Transverse colon (tissue), 4 donors: ENCODE measurements at places on chromosomes 11 and 22.

GRCh38 chr11:111967649-111968048, 30.5 kb downstream of the DIXDC1 start:
- DNase-seq: no peak

GRCh38 chr22:46915950-46916730, 153.7 kb downstream of the TBC1D22A start:
- DNase-seq: no peak

DNA sequence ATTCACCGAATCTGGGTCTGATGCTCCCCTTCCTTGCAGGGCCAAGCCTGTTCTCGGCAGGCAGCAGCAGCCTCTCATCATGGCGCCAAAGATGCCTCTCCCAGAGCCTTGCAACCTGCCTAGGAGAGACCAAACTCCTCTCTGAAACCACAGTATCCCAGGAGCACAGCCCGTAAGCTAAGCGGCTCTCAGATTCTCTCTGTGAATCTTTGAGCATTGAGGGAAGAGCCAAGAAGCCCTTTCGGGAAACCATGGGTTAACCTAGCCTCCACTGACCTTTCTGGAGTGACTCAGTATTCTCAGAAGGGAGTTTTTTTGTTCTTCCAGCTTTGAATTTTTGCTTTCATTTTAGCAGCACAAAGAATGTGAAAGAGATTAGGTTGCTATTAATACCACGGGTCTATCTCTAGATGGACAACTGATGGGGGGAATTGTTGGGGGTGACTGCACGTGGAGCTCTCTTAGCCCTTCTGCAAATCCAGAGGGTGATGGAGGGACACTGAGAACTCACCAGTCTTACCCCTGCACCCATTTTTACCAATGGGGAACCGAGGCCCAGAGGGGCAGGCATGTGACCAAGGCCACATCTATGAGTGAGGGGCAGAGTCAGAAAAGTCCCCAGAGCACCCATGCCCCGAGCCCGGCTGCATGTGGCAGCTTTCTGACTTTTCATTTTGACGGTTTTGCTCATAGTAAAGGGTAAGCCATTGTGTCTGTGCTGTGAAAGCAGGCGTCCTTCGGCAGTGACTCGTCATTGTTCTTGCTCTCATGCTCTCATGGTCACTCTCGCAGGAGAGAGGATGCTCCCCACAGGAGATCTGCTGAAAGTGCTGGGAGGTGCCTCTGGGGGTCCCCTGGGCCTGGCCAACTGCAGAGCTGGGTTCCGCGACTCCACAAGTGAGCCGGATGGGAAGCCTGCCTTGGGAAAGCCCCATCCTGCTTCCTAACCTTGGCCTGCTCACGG, 36.0 kb downstream of the IRAG1 start:
- no peak for DNase-seq

DNA sequence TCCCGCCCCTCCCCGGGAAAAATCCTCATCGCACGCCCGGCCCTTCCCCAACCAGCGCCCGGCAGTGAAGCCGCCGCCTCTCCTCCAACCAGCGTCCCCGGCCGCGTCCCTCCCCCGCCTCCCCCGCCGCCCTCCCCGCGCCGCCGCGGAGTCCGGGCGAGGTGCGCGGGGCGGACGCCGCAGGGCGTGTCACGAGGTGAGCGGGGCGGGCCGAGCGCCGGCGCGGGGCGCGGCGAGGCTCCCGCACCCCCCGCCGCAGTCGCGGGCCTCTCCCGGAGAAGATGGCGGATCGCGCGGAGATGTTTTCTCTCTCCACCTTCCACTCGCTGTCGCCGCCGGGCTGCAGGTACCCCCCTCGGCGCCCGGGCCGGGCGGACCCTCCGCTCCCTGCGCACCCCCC, at the start of gene MAPK8IP2:
Gene MAPK8IP2, plus strand, starts transcription at position 256 of the 400 bp plus-strand sequence. Its CDS starts 26 bp downstream, at position 282.
- DNase-seq: no peak

DNA sequence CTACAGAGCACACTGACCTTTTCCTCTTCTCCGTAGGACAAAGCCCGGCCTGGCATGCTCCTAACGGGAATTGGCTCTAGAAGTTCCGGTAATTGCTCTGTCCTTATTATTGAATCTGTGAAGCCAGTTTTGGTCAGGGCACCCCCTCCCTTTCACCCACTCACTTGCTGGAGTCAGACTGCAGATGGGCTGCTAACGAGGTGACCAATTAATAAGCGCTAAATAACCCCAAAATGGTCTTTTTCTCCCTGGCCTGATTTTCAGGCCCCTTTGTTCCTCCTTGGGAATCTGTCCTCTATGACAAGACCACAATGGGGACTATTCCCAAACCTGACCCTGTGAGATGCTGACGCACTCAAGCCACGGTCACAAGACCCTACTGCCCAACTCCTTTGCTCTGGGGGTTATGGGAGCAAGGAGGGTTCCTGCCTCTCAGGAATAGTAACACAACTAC, 610.0 kb upstream of the CADM1 start:
- no peak for DNase-seq

- DNase-seq: no peak
Observed at GRCh38 chr22:49432897-49433443, 394.7 kb downstream of the BRD1 start.

DNA sequence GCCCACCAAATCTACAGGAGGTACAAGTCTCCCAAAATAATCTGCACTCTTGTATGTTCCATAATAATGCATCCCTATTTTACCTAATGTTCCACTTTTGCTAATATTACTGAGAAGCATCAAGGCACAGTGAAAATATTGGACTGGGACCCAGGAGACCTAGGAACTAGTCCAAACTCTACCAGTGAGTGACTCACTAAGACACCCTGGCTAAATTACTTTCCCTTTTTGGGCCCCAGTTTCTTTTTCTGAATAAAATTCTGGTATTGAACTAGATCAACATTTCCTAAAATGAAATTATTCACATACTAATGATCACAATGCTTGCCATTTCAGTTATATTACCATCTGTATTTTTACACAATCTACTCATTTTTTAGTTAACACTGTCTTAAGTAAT, 19.6 kb downstream of the THAP12 start:
- no peak for DNase-seq

DNA sequence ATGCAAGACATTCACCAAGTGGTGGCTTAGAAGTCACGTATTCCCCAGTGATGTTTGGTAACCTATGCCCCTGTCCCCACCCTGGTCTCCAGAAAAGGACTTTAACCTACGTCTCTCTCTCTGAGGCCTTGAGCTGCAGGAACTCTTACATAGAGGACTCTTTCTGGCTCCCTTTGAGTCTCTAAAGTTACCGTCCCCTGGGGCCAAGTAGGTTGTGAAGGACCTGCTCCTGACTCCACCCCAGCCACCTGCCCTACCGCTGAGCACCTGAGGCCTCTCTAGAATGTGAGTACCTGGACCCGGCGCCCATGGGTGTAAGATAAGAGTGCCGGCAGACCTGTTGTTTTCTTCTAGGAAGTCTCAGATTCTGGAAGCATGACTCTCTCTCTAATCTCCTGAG, 95.4 kb downstream of the TIMP3 start:
- no peak for DNase-seq

DNA sequence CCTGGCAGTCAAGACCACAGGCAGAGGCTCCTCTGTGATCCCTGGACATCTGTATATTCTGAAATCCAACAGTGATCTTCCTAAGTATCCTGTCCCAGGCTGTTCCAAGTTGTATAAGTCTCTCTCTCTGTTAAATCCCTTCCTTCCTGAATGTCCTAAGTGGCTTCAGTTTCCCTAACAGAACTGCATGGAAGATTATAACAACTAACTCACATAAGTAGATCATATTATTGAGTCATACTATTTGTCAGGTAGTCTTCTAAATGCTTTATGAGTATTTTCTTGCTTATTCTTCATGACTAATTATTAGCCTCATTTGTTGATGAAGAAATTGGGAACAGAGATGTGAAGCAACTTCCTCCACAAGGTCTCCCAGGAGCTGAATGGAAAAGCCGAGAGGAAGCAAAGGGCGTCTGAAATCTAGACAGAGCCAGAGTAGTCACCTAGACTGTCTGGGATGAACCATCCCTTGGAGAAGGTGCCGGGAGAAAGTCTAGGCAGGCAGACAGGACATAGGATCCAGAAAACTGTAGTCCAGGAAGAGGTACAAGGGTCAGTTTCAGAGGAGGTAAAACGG, 93.2 kb upstream of the FAT3 start:
- no peak for DNase-seq

DNA sequence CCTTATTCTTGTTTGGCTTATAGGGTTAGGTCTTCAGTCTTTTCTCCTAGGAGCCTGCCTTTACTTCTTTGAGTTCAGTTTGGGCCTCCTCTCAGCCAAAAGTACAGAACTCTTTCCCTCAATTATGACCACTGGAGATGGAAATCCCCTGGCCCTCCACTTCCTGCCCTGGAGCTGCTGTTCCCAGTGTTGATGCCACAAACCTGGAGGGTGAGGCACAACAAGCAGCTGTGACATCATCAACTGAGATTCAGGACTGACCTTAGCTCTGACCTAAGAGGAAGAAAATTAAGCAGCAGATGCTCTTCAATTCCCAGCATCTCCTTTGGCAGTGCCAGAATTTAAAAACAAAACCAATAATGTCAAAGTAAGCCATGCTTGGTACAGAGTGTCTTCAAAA, 3.0 kb downstream of the ABTB2 start:
- no peak for DNase-seq

DNA sequence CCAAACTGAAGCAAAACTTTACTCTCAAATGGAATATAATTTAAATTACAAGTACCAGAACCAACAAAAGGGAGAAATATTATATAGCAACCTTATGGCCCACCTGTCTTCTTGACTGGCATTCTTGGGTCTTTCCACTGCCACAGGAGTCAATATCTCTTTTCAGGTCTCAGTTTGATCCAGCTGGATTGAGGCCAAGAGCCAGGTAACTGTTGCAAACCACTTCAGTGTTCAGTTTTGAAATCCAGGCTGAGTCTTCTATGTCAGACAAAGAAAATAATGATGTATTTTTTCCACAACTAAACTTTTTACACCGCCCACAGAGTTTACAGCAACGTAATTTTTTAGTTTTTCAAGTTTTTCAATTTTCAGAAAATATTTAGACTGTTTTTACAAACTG, 648 bp downstream of the DLG2 start:
- no peak for DNase-seq

- DNase-seq: peak; percentile 83
Observed at GRCh38 chr11:2196970-2197770, 25.6 kb upstream of the TH start.

- no peak for DNase-seq
Observed at GRCh38 chr11:2593393-2593950, 106.3 kb downstream of the KCNQ1OT1 start.

- no peak for DNase-seq
Observed at GRCh38 chr11:18091731-18092130, 14.2 kb downstream of the SAAL1 start.

DNA sequence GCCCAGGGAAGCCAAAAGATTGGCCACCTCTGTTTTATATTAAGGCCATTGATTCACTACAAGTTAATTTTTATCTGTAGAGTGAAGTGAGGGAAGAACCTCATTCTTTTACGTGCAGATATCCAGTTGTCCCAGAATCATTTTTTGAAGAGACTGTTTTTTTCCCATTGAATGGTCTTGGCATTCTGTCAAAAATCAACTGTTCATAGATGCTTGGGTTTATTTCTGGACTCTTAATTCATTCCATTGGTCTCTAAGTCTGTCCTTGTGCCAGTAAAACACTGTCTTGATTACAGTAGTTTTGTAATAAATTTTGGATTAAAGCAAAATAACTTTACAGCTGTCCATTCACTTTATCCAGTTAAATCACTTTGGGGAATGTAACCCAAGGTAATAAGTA, 26.8 kb downstream of the WBP2NL start:
- no peak for DNase-seq

- no peak for DNase-seq
Observed at GRCh38 chr11:133047036-133047770, 485.1 kb downstream of the OPCML start.

DNA sequence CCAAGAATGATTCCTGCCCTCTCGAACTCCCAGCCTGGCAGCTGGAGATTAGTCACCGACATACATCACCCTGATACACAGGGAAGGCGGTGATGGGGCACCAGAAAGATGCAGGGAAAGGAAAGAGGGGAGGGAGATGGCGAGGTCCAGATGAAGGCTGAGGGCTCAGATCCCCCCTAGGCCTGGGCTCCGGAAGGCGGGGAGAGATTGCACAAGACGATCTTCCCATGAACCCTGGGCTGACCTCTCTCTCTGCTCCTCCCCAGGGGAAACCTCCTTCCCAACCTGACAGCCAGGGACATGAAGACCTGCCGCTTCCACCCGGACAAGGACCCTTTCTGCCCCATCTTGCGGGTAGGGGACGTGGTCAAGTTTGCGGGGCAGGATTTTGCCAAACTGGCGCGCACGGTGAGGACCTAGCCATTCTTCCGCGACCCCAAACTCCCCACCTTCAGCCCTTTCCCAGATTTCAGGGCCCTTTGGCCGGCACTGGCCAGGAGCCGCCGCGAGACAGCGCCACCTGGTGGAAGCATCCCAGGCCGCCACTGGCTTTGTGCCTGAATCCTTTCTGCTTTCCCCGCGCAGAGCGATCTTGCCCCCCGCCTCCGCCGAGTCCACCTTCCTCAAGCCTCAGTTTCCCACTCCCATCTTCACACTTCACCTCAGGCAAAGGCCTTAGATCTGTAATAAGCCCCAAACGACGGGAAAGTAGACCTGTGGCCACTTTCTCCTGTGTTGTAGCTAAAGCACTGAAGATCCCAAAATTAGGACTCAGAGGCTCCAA, 11.5 kb downstream of the P2RX3 start:
- peak; percentile 67 for DNase-seq

GRCh38 chr22:36641902-36642640, 61.5 kb downstream of the CACNG2 start:
- DNase-seq: no peak

GRCh38 chr11:67649634-67650510, 658 bp downstream of the ACY3 start:
- DNase-seq: no peak

DNA sequence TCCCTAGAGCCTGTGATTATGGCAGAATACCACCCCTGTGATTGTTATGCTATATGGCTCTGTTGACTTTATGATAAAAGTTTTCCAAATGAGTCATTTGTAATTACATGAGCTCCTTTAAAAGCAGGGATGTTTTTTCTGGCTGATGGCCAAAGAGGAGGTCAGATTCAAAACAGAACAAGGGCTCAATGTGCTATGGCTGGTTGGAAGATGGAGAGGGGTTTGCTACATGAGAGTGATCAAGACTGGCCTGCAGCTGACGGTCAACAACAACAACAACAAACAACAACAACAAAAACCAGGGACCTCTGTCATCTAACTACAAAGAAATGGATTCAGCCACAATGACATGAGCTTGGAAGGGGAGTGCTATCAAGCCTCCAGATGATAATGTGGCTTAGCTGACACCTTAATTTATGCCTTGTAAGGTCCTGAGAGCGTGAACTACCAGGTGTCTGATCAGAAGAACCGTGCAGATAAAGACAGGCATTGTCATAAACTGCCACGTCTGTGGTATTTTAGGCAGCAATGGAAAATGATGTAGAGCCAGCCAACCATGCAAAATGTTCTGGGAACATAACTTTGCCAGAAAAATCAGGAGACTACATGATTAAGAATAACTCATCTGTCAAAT, 47.2 kb downstream of the PIWIL3 start:
- DNase-seq: no peak

- DNase-seq: no peak
Observed at GRCh38 chr11:103995896-103996295, 40.5 kb upstream of the DDI1 start.
